ENCODE measurements at places on chromosomes 12 and 14.

GRCh38 chr12:13095266-13095995 lies 8.0 kb downstream of the GSG1 start:
- DNase-seq: no peak

DNA sequence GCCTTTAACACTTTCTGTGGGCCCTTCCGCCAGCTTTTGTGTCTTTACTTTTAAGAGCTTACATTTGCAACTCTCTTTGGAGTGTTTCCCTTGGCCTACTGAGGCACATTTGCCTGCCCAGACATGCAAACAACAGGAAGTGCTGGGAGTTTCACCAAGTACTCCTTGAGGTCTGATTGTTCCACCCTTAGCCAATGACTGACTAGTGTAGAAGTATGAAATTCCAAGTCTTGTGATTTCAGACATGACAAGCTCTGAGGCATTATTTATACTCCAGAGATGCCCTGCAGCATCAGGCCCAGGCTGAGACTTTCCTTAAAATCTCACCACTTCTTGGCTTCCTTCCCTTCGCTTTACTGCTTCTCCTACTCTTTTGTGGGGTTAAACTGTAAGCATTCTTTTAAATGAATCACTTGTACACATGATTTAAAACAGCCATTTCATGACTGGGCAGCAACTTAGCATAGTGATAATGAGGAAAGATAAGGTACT lies 174.1 kb downstream of the SLC6A15 start:
- no peak for DNase-seq

GRCh38 chr12:18054925-18055619 lies 34.9 kb downstream of the RERGL start:
- DNase-seq: no peak

GRCh38 chr12:130226126-130226525 lies 63.9 kb downstream of the FZD10 start:
- no peak for DNase-seq

GRCh38 chr14:34081101-34081575 lies 130.3 kb upstream of the EGLN3 start:
- DNase-seq: no peak

- no peak for DNase-seq
Measured at GRCh38 chr14:103081951-103082350, 2.1 kb upstream of the LBHD2 start.

- no peak for DNase-seq
Measured at GRCh38 chr12:47025798-47026197, 53.6 kb upstream of the PCED1B start.

DNA sequence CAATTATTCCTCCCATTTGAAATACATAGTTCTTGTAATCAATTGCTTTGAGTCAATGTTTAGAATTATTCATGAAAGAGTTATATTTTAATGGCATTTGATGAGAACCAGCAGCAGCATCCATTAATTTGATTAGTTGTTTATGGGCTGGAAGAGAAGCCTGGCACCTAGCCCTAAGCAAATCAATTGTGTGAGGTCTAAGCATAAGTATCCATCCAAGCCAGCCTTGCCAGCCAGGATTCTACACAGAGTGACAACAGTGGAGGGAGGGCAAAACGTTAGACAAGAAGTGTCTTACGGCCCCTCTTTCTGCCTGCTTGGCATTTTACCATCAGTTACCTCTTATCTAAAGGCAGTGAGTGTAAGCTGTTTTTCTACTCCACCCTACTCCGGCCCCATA lies 478.5 kb downstream of the NELL2 start:
- DNase-seq: no peak

GRCh38 chr14:104121142-104121541 lies 17.2 kb upstream of the KIF26A start:
- no peak for DNase-seq

GRCh38 chr14:93744876-93745275 lies 43.4 kb downstream of the PRIMA1 start:
- no peak for DNase-seq

DNA sequence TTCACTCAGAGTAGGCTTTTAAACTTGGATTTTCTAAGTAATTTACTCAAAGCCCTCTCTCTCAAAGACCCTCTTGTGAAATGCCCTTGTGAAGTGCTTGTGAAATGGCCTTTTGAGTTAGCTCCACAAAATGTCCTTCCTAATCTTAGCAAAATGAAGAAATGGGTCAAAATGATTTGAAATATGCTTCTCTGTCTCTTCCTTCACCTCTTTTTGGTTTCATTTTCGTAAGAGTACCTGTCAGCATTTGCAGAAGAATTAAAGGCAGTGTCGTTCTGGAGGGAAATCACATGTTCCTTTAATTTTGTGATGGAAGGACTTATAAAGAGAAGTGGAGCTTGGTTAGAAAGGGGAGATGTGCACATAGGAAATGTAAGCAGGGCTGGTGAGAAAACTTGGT lies 93.7 kb downstream of the HMGA2 start:
- no peak for DNase-seq

DNA sequence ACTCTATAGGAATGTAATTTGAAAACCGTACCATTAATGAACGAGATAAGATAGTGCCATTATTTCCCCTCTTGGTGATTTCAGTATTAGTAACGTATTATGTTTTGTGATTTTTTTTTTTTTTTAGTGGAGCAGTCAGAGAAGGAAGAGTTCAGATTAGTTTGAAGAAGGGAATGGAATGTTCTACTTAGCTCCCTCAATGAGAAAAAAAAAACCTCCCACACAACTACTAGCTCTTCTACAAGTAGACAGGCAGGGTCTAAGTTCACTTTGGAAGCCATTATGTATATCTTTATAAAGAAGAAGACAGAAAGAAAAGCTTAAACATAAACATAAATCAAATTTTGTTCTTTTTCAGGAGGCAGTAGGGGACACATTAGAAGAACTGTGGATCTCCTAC lies 27.3 kb downstream of the PNMA1 start:
- DNase-seq: no peak

DNA sequence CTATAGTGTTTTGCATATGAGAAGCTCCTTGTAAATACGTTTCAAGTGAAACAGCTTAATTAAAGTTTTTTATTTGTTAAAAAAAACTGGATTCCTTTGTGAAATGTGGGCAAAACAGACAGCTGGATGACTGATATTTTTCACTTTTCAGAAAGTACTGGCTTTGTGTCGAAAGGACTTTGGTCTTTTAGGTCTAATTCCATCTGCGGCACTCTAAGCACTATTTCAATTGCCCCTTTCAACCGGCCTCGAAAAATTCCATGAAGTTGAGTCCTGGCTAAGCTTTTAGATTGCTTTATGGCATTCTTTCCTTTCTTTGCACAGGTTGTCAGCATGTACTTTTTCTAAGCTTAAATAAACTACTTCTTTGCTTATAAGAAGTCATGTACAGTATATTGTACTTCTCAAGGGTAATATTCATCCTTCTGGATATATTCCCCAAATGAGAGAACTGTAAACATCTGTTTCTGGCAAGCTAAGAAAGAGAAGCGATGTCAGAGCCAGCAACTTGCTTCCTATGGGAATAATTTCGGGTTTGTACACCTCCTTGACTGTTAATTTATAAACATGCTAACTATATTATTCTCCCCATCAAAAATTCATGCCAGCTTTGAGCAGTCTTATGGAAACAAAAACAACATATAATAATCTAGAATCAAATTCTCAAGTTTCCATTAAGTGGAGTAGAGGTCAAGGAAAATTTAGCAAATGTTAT lies 611.3 kb downstream of the ETNK1 start:
- no peak for DNase-seq

DNA sequence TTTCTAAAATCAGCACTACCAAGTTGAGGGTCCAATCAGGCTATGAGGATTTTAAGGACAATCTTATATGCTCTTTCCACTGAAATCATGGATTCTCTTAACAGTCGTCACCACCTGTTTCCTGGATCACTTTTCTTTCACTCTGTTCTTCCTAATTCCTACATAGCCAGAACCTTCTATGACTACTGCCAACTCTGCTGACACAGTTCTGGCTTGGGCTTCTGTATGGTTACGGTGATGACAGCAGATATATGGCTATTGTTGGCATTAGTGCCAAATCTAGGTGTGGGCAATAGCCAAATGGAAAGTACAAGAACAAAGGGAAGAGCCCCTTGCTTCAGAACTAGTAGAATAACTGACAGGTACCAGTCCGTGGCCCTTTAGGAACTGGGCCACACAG lies 124.0 kb downstream of the ARID2 start:
- no peak for DNase-seq

GRCh38 chr14:74710480-74710879 lies 2.4 kb downstream of the AREL1 start:
- no peak for DNase-seq

DNA sequence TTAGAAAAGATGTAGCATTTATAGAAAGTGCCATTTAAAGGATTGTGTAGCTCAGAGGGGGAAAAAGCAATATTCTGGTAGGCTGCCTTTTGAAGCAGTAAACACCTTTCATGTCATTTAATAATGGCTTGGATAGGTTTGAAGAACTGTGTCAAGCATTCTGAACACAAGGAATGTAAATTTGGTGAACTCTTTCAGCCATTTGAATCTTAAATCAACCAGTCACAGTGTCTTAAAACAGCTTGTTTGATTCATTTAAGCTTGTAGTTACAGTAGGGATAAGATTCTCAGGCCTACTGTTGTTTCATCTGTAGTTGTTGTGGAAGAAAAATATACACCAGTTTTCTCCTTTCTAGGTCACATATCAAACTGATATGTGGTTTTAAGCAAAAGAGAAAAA lies 299.4 kb upstream of the NOVA1 start:
- DNase-seq: no peak

DNA sequence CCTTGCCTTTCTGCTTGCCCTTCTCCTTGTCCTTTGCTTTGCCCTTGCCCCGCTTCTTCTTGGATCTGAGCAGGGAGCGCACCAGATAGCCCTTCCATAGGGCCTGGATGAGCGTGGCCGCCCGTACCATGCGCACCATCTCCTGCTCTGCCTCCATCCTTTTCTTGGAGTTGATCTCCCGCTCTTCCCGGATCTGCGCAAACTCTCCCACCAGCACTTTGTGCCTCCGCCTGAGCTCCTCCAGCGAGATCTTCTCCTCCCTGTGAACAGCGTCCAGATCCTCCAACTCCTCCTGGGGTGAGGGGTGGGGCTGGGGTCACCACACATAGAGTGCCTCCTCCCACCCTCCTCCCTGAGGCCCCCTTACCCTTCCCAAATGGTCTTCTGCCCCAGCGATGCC lies 10.1 kb downstream of the RITA1 start:
- DNase-seq: no peak

GRCh38 chr12:23450810-23451209 lies 498.7 kb downstream of the SOX5 start:
- DNase-seq: no peak

- no peak for DNase-seq
Measured at GRCh38 chr12:123908884-123909725, 63.5 kb downstream of the CCDC92 start.

- DNase-seq: no peak
Measured at GRCh38 chr12:53060721-53061276, 10.9 kb downstream of the TNS2 start.

DNA sequence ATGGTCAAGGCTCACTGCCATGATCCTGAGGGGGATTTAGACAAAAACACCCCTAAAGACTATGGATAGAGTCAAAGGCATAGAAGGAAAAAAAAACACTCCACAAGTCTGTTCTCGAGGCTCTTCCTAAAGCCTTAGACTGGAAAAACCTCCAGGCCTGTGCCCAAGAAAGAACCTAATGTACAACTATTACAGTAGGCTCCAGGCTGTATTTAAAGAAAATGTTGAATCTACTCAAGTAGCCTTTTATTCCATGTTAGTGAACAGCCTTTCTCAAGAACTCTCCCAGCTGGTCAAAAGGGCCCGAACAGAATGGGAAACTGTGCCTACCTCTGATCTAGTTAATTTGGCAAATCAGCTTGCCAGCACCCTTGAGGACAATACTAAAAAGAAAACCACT lies 28.3 kb downstream of the GNPTAB start:
- no peak for DNase-seq

GRCh38 chr12:17278946-17279345 lies 673.0 kb upstream of the LMO3 start:
- no peak for DNase-seq

GRCh38 chr12:125677829-125678228 lies 612.6 kb downstream of the AACS start:
- no peak for DNase-seq

DNA sequence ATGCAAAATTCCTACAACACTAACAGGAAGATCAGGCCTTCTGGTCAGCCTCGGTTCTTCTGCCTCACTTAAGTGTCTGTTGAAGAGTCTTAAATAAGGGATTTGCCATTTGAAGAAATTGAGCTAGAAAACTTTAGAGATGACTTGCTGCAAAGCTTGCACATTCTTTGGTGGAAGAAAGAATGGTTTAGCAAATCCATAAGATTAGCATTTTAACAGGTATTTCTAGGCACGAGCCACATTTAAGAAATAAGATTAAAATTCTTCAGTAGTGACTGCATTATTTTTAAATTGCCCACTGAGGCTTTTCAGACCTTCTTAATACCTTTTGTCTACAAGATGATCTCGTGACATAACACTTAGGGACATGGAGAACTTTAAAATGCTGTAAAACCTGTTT lies 327.1 kb downstream of the TMEM117 start:
- DNase-seq: no peak

DNA sequence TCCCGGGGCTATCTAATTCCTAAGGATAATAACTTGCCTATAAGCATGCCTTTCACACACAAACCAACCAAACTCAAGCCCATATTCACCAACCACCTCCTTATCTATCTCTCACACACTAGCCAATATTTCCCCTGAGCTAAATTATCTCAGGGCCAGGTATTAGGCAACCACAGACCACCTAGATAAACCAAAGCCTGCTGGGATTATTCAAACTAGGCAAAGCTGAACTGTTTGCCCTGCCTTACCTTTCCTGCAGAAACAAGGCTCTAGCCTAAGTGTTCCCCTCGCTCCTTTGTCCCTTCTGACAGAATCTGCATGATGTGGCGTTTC lies 114.7 kb upstream of the EEA1 start:
- no peak for DNase-seq

DNA sequence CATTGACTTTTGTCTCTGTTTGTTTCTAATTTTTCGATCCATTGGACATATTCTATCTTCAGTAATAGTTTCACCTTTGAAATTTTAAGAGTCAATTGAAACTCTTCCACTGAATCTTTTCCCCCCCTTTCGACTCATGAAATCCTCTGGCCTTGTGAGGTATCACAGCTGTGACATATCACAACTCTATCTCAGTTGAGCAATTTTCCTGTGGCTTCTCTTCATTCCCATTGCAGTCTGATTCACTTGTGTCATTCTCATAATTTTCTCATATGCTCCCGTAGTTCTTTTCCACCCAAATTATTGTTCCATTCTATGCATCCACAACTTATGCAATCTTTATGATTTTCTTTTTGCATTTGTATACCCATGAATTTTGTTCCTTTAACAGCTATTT lies 261.6 kb downstream of the DACT1 start:
- no peak for DNase-seq

DNA sequence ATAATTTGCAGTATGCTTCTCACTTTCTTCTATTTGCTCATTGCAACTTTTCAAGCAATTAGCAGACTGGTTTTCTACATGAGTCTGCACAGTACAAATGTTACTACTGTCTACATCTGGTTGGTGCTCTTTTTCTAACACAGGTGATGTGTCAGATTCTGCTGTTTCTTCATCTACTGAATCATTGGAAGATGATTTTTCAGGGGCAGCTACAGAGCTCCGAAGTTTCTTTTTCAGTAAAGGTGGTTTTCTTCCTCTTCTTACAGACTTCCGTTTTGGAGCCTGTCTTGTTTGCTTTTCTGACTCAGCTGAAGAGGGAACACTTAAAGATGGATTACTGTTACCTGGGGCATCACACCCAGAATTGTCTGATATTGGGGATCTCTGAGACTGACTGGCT lies 62.1 kb downstream of the SCAF11 start:
- DNase-seq: no peak

GRCh38 chr14:47269756-47270492 lies 405.5 kb downstream of the MDGA2 start:
- DNase-seq: no peak
